ENCODE measurements at places on chromosomes 13 and 19.

GRCh38 chr13:66489586-66489985, 740.5 kb downstream of the PCDH9 start:
- DNase-seq = no peak

DNA sequence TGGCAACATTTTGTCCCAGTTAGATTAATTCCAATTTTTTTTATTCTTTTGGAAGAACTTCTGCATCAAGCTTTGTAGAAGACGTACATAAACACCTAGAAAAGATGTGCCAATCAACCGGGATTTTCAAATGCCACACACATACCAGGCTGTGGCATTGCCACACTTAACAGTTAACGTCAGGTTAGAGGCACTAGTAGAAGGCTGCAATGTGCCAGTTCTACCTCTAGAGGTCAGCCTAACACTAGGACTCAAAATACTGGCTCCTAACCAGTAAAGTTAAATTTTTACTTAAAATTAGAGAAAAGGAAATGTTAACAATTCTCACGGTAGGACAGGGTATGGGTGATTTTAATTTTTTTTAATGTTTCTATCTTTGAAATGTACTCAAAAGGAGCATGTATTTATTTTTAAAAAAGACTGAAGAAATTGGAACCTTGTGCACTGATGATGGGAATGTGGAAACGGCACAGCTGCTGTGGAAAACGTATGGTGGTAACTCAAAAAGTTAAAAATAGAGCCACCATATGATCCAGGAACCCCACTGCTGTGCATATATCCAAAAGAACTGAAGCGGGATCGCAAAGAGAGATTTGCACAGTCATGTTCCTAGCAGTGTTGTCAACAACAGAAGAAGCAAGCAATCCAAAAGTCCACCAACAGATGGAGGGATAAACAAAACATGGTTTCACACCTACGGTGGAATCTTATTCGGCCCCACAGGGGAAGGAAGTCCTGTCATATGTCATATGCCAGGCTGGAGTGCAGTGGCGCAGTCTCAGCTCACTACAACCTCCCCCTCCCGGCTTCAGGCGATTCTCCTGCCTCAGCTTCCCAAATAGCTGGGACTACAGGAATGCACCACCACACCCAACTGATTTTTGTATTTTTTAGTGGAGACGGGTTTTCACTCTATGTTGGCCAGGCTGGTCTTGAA, 30.3 kb downstream of the CRYL1 start:
- DNase-seq = peak; percentile 57

DNA sequence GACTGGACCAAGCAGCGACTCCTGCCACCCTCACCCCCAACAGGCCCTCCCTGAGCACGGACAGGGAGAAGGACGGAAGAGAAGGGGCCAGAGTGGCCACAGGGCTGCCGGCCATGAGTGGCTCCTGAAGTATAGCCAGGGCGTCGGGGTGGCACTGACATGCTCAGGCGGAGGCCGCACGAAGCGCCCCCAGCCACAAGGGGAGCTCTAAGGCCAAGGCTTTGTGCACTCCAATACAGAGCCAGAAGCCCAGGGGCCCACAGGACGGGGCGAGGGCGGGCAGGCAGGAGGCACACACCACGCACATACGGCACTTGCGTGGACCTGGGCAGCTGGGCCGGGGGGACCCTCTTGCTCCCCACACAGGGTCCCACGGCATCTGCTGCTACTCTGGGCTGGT, 52.0 kb downstream of the KLF2 start:
- DNase-seq = no peak

DNA sequence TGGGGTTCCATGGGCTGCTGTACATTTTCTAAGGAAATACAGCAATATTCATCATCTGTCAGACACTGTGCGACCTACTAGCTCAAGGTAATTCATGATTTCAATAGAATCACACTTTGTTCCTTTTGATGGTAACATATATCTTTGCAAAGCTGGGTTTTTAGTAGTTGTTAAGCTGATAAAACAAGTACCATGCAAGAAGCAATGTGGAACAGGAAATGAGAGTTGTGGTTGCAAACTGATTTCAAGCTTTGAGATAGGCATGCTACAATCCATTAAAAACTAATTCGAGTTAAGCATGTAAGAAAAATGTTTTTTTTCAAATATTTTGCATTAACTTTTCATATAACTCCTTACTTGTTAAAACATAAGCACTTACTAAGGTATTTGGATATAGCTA, 6.8 kb upstream of the MBNL2 start:
- no peak for DNase-seq

- no peak for DNase-seq
Observed at GRCh38 chr13:106108346-106108745, 427.1 kb downstream of the EFNB2 start.

GRCh38 chr13:70054572-70054971, 53.1 kb upstream of the ATXN8OS start:
- no peak for DNase-seq

DNA sequence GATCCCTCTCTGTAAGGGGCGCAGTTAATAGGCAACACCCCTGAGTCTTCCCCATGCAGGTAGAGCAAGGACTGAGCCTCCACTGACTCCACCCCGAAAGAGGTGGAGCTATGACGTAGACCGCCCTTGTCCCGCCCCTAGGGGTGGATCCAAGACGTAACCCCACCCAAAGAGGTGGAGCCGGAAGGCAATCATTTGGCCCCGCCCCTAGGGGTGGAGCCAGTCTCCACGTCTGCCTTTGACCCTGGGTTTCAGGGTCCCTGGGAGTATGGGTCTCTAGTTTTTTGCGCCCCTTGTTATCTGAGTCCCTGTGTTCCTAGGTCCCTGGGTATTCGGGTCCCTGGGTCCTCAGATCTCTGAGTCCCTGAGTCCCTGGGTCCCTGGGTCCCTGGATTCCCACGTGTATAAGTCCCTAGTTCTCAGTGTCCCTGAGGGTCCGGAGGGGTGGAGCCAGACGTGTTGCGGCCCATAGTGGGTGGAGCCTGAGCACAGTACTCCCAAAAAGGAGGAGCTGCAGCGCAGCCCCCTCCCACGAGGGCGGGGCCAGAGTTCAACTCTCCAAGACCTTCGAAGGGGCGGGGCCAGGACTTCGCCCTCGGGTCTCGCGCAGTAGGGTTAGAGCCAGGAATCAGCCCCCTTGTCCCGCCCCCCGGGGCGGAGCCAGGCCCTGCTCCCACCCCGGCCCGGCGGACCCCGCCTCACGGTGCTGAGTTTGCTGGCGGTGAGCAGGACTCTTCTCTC, 5.3 kb downstream of the DENND1C start:
- DNase-seq = peak; percentile 27

DNA sequence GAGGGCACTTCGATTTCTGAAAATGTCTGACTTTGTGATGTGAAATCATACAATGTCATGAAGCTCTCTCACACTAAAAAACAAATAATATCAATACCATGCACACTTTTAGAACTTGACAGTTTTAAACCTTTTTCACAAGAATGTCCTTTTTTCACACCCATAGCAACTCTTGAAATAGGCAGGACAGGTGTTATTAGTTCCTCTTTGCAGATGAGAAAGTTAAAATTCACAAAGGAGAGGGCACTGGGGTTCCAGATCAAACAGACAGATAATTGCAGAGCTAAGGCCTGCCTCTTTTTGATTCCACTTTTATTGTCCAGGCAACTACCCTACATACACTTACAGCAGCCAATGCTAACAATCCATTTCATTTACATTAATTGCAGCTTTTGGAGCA, 142.8 kb downstream of the KLF12 start:
- DNase-seq = no peak

- DNase-seq = no peak
Observed at GRCh38 chr13:99894105-99894839, 77.3 kb downstream of the ZIC5 start.

- DNase-seq = peak; percentile 96
Observed at GRCh38 chr19:18392417-18392816, 5.0 kb downstream of the LRRC25 start.

- no peak for DNase-seq
Observed at GRCh38 chr19:37654118-37654517, 1.1 kb downstream of the ZFP30 start.

GRCh38 chr13:39378306-39378705, 224.7 kb downstream of the LHFPL6 start:
- DNase-seq = no peak

DNA sequence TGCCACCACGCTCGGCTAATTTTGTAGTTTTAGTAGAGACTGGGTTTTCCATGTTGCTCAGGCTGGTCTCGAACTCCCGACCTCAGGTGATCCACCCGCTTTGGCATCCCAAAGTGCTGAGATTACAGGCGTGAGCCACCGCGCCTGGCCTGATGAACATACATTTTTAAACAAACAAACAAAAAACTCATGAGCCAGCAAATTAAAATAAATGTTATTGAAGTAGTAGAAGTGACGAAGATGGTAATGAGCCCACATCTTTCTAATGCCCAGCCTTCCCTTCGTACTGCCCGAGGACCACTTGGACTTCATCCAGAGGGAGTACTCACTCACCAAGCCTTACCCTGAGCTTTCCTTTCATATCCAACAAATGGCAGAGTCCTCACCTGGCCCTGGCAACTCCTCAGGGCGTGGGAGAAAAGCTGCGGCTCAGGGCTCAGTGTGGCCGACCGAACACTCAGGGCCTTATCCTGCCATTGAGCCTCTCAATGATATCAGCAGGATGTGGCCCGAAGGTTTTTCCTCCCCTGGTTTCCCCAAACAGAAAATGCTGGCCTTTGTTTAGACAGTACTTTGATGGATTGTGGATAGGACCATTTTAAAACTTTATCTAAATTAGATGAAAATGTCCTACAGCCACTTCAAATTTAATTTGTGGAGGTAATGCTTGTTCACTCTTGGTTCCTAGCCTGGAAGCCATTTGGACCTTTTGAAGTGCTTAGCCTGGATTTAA, 22.8 kb upstream of the ABCC4 start:
- DNase-seq = no peak

DNA sequence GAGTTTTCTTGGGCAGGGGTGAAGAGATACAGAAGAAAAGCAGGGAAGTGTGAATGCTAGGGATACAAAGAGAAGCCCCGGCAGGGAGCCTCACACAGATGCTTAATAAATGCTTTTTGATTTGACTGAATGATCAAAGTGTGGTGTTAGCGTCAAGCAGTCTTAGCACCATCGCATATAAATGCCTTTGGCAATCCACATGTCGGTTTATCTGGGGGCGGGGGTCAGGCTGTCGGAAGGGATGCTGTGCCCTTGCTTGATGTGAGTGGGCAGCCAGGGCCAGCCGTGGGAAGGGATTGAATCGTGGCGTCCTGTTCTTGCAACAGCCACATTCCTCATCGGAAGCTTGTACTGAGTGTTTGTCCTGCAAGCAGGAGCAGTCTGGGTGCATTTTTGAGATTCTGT, 173.1 kb downstream of the LACC1 start:
- no peak for DNase-seq

- no peak for DNase-seq
Observed at GRCh38 chr13:39892721-39893685, 237.5 kb downstream of the COG6 start.

DNA sequence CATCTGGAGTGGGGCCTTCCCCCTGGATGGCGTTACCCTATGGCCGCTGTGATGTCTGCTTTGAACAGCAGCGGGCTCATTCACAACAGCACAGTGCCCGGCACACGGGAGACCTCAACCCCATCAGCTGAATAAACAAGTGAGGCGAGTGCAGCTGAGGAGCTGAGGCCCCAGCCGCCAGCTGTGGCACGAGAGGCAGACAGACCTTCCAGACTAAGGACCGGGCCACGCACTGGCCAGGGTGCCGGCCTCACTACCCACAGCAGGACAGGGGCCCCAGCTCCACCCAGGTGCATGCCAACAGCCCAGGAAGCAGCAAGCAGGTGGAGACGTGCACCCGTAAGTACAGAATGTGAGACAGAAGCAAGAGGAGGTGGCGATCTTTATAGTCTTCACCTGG, 39.6 kb downstream of the STK24 start:
- no peak for DNase-seq

DNA sequence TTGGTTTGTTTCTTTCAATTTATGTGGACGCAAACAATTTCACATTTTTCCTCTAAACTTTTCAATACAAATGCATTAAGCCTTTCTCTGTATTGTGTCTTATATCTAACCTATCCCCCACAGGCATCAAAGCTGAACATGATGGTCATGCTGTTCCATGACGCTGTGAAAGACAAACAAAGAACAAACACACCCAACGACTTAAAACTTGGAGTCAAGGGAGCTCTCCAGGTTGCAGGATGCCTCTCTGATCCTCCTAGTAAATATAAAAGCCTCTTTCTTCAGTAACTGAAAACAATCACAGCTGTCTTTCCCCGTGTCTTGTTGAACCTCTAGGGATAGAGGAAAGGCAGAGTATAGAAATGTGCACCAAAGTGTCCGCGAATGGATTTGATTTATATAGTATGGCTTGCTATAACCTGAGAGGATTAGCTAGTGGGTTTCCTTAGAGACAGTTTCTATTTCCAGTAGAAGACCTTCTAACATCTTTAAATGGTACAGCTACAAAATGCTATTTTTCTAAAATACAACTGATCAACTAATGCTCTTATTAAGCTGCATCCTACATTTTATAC, 43.1 kb downstream of the PCDH9 start:
- DNase-seq = no peak

DNA sequence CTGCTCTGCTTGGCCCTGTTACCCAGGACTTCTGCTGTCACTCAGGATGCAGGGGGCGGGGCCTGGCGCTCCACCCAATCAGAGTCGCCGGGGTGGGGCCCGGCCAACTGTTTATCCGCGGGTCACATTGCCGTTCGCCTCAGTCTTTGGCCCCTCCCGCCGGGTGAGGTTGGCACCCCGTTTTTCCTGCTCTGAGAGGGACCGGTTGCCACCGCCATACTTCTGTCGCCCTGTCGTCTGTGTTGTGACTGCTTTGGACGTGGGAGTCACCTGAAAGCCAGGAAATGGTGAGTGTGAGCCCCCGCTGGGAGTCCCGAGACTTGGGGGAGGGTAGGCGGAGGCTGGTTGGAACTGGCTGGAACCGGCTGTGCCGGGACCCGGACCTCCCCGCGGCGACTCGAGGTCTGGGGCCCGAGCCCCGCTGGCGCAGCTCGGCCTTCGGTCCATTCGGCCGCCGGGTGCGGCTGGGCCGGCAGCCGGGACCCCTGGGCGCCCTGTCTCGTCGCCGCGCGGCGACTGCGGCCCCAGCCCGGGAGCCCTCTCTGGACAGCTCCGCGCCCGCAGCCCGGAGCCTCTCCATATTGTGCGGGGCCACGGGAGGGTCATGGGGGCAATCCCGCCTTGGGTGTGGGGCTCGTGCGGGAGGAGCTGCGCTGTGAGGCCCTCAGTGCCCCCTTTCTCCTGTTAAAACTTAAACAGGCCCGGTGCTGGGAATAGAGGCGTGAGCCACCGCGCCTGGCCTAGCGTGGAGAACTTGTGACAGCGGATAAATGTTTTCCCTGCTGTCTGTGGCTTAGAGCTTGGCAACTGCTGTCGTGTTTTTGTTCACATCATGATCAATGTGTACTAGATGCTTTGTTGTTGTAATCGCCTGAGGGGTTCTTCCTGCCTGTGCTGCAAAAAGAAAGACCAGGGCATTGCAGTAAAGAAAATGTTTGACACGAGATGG, at the start of gene ZNF844:
TSS of gene ZNF844 (plus strand) at position 142 of the 949 bp plus-strand sequence. CDS start at position 285, 143 bp downstream.
- peak; percentile 86 for DNase-seq

Measured in CD14-positive monocyte (primary cell).